OCI-LY7 (cell line): ENCODE measurements at places on chromosomes 3 and 15. TPM values are rescaled to one million over a fixed set of nuclear protein-coding genes. Genes with fewer than 3 reads are reported as not detected.
A peak's percentile ranks its signal among the peaks of the same experiment; 100 is the strongest.

The ARPP21 gene
- total RNA-seq = 1.1 and 1.3 TPM in 2 replicates

DNA sequence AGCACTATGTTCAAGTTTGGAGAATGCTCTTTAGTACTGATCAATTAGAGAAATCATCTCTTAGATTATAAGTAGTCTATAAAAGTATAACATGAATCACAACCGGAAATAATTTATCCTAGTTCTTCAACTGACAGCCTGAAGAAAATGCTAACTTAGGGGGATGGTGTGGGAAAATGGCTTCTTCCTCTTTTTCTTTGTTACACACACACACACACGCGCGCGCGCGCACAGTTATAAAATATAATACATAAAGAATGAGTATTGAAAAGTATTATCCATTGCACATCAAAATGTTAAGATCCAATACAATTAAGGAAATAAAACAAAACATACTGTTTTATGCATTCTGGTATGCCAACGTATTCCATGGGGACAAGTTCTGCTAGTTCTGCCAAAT is 11.2 kb upstream of the GTF2A2 start:
- no peak for DNase-seq

GRCh38 chr3:148940983-148941382 is 50.4 kb upstream of the GYG1 start:
- DNase-seq = no peak

The GUCA1C gene
- not detected in 2 replicates for total RNA-seq

DNA sequence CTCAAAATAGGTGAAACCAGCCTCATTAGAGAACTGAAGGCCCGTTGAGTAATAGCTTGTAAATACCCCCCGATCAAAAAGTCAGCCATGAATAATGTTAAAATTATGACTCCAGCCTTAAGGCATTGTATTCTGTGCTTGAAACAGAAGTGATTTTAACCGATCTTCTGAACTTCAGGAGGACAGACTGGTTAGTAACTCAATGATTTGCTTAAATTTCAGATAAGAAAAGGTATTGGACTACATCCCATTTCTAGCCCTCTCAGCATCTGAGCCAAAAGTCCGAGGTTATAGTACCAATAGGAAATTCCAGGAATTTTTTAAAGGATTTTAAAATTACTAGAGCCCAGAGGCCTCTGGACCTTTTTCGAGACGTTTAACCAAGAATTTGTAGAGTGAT is 67.7 kb upstream of the FGF12 start:
- DNase-seq = no peak

DNA sequence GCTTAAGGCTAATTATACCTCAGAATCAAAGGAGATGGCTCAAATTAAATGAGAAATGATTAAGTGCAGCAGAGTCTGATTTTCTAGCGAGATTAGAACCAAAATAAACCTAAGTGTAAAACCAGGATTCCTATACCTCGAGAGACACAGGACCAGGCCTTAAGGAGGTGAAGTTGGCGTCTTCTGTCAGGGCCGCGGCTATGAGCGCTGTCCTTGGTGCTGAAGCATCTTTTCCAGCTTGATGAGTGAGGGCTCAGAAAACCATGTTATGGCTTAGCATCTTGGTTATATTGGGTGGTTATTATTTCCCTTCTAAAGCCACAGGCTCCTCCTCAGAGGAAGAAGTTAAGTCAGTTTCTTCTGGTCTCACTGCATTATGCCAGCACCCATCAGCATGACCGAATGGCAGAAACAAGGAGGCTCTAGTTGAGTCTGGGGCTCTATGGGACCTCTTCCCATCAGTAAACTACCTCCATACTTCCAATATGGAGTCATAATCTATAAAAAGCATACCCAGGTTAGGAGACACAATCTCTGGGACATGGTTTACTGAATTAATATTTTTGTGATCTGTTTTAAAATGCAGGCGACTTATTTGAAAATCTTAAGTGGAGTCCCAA is 120.1 kb upstream of the NMNAT3 start:
- peak; percentile 9 for DNase-seq

The ANKUB1 gene
- total RNA-seq = not detected in 2 replicates

- DNase-seq = no peak
Observed at GRCh38 chr3:23861689-23862088, 55.1 kb downstream of the NKIRAS1 start.

The SLC22A13 gene
- 0.27 TPM in 1 of 2 replicates, not detected in the other for total RNA-seq

- DNase-seq = no peak
Observed at GRCh38 chr15:31390777-31391486, 64.3 kb downstream of the KLF13 start.

The BRK1 gene
- 102 and 105 TPM in 2 replicates for total RNA-seq

The EPHB3 gene
- not detected in 2 replicates for total RNA-seq

DNA sequence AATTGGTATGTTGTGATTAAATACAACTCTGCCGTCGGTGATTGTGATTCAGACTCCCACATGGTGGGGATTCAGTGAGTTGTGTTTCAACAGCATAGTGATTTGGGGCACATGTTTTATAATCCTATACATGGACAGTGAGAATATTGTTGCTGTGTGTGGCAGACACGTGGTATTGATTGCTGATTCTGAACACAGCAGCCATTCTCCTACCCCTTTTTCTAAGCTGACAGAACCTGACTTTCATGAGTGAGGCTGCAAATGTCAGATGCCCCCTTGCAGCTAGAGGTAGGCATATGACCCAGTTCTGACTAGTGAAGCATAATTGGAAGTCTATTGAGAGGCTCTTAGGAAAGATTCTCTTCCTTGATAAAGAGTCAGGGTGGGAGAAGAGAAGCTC is 155.0 kb upstream of the STRIT1 start:
- DNase-seq = no peak

The PRTG gene
- 0.15 TPM in 1 of 2 replicates, not detected in the other for total RNA-seq

DNA sequence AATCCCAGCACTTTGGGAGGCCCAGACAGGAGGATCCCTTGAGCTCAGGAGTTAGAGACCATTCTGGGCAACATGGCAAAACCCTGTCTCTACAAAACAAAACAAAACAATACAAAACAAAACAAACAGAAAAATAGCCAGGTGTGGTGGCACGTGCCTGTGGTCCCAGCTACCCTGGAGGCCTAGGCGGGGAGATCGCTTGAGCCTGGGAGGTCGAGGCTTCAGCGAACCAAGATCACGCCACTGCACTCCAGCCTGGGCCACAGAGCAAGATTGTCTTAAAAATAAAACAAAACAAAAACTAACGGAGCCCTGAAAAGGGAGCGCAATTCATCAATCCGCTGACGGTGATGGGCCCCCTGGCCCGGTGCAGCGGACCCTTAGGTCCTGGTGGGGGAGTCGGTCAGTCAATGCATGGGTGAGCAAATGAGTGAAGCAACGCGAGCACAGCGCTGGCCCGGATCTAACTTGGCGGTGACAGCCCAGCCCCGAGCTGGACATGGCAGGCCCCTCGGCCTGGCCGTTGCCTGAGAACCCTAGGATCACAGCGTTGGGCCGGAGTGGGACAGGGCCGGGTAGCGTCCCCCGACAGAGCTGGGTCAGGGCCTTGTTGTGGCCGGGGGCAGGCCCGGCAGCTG is 52.4 kb upstream of the BLM start:
- DNase-seq = no peak

The NPAP1 gene
- not detected in 2 replicates for total RNA-seq

DNA sequence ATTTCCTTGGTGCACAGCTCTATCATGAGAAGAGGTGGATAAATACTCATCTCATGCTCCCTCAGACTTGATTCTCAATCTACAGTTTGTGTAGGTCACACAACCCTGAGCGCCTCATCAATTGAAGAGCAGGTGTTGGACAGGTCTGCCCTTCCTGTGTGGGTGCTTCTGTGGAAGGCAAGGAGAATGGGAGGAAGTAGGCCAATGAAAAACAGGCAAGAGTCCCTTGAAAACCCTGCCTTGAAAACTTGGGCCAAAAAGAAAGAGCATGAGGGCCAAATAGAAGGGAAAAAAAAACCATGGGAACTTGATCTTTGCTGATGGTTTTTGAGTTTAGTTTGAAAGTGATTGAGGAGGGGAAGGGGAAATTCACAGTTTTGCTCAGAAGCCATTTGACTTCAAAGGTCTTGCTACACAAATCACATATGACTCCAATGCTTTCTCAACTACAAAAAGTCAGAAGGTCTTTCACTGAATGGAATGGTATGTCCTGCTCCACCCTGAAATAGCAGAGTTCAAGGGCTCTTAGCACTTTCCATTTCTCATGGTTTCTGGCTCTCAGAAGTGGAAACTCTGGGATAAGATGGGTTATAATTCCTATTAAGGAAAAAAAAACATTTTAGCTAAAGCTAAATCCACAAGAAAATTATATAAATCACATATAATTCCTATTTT is 37.2 kb upstream of the TM4SF1 start:
- DNase-seq = no peak

DNA sequence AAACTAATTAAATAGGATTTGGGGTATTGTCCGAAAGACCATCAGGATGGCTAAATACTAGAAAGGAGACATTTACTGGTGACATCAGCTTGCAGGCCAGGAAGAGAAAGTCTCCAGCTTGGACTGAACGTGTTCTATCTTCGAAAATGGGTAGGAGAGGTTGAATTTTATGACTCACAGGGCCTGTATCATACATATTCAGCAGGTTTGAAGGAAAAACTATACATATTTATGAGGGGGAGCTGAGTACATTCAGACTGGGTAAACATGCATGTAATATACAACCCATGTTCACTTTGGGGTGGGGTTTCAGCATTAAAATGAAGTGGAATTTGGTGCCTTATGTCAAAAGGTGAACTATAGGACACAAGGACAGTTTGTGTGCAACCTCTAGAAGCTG is 129.3 kb upstream of the CRBN start:
- DNase-seq = no peak

- no peak for DNase-seq
Observed at GRCh38 chr3:79985816-79986215, 218.0 kb upstream of the ROBO1 start.

DNA sequence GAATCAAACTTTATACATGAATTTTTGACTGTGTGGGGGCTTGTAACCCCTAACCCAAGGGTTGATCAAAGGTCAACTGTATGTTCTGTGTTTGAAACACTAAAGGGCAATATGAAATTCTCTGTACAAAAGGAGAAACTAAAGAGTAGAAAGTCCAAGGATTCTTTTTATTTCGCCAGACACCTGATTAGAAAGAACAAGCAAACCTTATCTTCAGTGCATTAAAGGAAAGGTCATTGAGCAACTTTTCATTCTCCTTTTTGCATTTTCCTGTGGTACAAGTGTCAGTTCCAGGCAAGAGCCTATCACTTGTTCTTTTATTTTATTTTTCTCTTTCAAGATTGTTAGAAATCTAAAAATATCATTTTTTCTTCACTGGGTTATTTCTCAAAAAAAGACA is 430.1 kb upstream of the EPHA3 start:
- no peak for DNase-seq

DNA sequence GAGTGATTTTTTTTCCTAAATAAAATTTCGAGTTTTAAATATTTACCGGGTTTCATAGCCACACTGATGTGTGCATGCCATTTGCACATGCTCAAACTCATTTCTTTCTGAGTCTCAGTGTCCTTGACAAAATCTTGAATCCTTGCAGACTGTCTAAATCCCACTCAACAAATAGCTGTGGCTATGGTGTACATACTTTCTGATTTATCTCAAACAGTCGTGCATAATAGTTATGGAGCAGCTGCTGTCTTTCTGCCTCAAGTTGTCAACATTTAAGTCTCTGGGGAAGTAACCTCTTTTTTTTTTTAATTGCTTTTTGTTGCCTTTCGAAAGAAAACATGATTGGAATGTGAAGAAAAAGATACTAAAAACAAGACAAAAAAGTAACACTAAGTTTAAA is 52.8 kb upstream of the UTS2B start:
- DNase-seq = no peak

The ZBBX gene
- total RNA-seq = not detected in 2 replicates

- no peak for DNase-seq
Observed at GRCh38 chr15:89155122-89155521, 66.3 kb downstream of the RLBP1 start.

DNA sequence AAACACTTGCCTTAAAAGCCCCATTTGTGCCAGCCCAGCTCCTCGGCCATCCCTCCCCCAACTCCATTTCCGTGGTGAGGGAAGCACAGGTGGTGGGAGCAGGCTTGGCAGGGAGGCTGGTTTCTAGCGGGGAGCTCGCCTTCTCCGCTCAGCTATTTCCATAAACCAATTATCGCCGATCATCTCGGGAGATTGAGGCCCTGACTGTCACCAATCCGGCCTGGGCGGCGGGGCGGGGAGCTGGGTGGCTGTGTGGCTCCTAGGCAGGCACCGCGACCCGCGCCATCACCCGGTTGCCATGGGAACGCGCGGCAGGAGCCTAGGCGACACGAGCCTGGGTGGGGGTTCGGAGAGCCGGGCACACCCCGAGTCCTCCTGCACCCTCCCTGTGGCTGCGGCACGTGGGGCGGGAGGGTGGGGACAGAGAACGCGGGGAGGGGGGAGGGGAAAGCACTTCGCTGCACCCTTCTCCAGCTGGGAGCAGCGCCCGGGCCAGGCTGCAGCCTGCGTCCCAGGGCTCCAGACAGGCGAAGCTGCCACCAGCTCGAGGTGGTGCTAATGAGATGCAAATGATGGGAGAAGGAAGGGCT is 9.3 kb downstream of the CCDC33 start:
- no peak for DNase-seq

GRCh38 chr15:95894407-95894956 is 436.0 kb upstream of the NR2F2 start:
- no peak for DNase-seq

The WNT5A gene
- 16.2 and 18.1 TPM in 2 replicates for total RNA-seq

DNA sequence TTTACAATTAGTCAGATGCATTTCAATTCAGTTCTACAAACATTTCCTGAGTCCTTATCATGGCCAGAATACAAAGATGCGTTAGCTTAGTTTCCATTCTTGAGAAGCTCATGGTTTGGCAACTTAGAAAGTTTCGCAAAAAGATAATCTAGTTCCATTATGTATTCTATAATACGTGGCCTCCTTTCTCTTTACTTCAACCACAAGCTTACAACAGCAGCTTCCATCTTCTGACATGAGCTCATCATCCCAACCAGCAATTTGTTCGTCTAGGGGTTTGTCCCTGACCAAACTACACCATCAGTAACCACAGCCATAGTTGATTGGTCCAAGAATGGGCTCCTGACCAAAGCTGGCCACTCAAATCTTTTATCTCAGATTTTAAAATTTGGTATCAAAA is 267.6 kb upstream of the TBC1D5 start:
- no peak for DNase-seq

- no peak for DNase-seq
Observed at GRCh38 chr3:148914936-148915690, 50.0 kb downstream of the CPA3 start.

The ADCY5 gene
- total RNA-seq = 0.63 TPM in 1 of 2 replicates, not detected in the other

The CEMIP gene
- total RNA-seq = not detected in 2 replicates

The CACNA2D2 gene
- total RNA-seq = 0.21 and 0.28 TPM in 2 replicates

The RTP4 gene
- total RNA-seq = not detected in 2 replicates

- DNase-seq = no peak
Observed at GRCh38 chr15:62457100-62457499, 292.0 kb upstream of the C2CD4B start.
